IgD-negative memory B cell (primary cell): ENCODE measurements at places on chromosomes 3 and 15. TPM values are rescaled to one million over a fixed set of nuclear protein-coding genes. Genes with fewer than 3 reads are reported as not detected.

The STAC gene
- not detected for polyA plus RNA-seq

The CCDC13 gene
- polyA plus RNA-seq, result 1.1 TPM

The TMC3 gene
- 0.04 TPM for polyA plus RNA-seq

The OR5K2 gene
- polyA plus RNA-seq, result not detected

The ITIH3 gene
- polyA plus RNA-seq, result not detected

The EXOSC7 gene
- 37.7 TPM for polyA plus RNA-seq

The GRM2 gene
- not detected for polyA plus RNA-seq

The CYB561D2 gene
- polyA plus RNA-seq, result 63.3 TPM

The HDC gene
- not detected for polyA plus RNA-seq

The COL8A1 gene
- polyA plus RNA-seq, result not detected

The CDCP1 gene
- not detected for polyA plus RNA-seq

The ZIC1 gene
- not detected for polyA plus RNA-seq

The PCCB gene
- 40.3 TPM for polyA plus RNA-seq

The SCN5A gene
- not detected for polyA plus RNA-seq

The AAGAB gene
- polyA plus RNA-seq, result 43.1 TPM

The FAM131A gene
- polyA plus RNA-seq, result 2.6 TPM

The RETNLB gene
- polyA plus RNA-seq, result not detected

The CYP1A2 gene
- not detected for polyA plus RNA-seq

The RBM6 gene
- 65.1 TPM for polyA plus RNA-seq

The GOLGA8Q gene
- polyA plus RNA-seq, result 0.23 TPM

The ACKR2 gene
- polyA plus RNA-seq, result not detected

The NRROS gene
- polyA plus RNA-seq, result 18.9 TPM

The CCNL1 gene
- 107 TPM for polyA plus RNA-seq

The CFAP100 gene
- polyA plus RNA-seq, result not detected

The LIPC gene
- 0.95 TPM for polyA plus RNA-seq

The GOLGA6B gene
- polyA plus RNA-seq, result not detected

The CTXN2 gene
- polyA plus RNA-seq, result not detected

The CYP19A1 gene
- not detected for polyA plus RNA-seq

The STRA6 gene
- polyA plus RNA-seq, result not detected

The DCBLD2 gene
- not detected for polyA plus RNA-seq

The TFG gene
- polyA plus RNA-seq, result 54.5 TPM

The ZNF660 gene
- not detected for polyA plus RNA-seq
